ENCODE measurements at places on chromosomes 3 and 15.

DNA sequence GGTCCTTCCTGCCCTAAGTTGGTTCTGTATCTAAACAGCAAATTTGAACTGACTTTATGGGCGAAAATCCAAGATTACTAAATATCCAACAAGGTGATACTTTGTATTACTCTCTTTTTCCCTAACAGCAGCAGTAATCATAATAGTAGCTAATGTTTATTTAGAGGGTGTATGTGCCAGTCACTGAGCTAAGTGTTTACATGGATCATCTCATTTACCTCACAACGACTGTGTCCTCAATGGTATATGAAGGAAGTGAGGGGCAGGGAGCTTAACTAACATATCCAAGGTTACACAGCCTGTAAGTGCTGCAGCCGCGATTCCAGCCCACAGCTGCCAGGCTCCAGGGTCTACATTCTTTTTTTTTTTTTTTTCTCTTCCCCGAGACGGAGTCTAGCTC, 10.3 kb upstream of the LRRC34 start:
- DNase-seq: no peak

DNA sequence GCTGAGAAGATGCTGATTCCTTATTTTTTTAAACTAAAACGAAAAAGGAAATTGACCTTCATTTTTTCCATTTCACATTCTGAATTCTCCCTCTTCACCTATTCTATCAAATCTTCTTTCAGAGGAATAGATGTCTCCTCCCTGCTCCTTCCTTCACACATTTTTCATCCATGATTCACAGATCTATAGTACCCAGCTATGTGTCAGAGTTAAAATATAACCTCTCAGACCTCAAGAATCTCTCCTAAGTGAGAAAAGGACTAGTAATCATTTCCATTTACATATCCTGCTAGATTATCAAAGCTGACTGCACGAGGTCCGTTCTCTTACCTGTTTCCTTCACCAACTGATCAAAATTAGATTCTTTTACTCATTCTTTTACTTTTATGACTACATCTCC, 1297.6 kb upstream of the ALCAM start:
- no peak for DNase-seq

GRCh38 chr15:82133251-82133650, 87.4 kb upstream of the MEX3B start:
- DNase-seq: no peak

- DNase-seq: no peak
Observed at GRCh38 chr3:54556630-54557029, 371.2 kb downstream of the LRTM1 start.

DNA sequence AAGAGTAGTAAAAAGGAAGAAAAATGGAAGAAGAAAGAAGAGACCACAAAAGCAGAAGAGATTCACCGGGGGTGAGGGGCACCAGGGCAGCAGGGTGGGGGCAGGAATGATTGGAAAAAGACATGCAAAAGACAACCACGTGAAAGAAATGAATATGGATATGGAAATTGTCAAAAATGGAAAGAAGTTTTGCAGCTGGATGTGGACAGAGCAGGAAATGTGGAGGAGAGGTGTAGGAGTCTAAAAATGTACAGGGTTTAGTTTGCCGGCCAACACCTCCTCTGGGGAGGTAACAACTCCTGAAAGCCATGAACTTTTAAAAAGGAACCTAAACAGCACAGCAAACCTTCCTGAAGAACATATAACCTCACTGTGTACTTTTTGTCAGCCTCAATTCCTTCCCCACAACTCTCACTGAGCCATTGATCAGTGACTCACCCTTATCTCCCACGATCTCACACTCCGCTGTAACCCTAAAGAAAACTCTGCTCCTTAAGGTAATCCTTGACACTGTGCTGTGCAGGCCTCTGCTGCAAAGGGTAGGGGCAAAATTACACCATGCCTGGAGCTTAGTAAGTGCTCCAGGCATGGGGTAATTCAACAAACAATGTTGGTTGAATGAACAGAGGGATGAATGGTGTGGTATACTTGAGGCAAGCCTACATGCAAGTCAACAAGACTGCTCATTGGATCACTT, 100.2 kb upstream of the BOC start:
- no peak for DNase-seq

GRCh38 chr3:45786801-45787495, 9.4 kb downstream of the SLC6A20 start:
- DNase-seq: no peak

DNA sequence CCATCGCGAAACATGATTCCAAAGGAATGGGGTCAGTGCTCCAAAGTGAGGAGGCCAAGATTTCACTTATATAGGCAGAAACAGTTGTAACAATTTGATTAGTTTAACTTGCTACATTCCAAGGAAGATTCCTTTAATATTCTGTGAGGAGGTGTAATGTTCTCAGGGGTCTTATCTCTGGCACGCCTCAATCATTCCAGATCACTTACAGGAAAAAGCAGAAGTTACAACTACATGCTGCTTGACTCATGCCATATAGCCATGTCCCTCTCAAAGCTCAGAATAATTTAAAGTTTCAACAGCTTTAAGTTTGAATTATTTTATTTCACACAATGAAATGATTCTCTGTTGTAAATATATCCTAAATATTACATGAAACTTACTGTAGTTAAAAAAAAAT, 3.5 kb upstream of the FYTTD1 start:
- DNase-seq: no peak

GRCh38 chr3:136733317-136733833, 18.8 kb downstream of the STAG1 start:
- no peak for DNase-seq

DNA sequence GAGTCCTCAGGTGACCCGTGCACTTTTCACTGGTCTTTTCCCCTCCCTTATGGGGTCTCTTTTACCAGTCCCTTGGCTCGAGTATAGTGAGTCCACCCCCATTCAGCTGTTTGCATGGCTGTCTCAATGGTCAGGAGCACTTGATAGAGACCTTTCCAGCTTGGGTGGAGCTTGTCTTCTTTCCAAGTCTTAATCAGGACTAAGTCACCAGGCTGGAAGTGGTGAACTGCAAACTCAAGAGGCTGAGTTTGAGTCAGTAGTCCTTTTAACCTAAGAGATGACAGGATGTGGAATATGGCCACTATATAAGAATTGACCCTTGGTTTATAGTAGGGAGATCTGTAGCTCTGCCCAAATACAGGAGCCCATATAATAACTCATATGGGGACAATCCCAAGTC, 279.7 kb downstream of the PYDC2 start:
- DNase-seq: no peak

DNA sequence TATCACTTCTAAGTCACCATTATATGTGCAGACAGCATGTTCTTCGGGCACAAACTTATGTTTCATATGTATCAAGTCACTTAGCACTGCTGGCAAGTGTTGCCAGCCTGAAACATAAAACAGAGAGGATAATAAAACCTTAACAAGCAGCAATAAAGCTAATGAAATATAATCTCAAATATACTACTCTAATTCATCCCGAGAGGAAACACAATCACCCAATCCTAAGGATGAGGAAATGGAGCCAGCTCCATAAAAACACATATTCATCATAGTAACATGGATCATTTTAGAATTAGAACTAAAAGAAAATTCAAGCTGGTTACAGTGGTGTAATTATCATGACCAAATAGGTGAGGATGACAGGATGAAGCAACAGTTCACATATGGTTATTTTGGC, 1072.7 kb downstream of the EPHA3 start:
- DNase-seq: no peak

DNA sequence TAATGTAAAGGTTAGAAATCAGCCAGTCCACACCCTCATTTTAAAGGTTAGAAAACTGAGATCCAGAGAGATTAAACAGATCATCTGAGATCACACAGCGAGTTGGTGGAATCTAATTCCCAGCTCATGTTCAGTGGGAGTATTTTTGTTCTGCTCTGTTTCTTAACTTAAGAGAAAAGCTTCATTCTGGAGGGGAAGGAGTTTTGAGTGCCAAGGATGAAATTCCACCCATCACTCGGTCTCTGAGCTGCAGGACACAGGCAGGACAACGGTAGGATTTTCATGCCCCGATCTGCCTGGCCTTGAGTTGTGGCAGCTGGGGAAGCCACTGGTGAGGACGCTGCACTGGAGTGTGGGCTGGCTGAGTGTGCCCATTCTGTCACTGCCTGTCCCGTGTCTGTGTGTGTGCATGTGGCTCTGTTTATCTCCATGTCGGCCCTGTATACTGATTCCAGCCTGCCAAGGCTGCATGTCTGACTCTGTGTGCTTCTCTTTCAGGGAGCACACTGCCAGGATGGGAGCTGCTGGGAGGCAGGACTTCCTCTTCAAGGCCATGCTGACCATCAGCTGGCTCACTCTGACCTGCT, 94.3 kb downstream of the CEMIP start:
- DNase-seq: no peak

DNA sequence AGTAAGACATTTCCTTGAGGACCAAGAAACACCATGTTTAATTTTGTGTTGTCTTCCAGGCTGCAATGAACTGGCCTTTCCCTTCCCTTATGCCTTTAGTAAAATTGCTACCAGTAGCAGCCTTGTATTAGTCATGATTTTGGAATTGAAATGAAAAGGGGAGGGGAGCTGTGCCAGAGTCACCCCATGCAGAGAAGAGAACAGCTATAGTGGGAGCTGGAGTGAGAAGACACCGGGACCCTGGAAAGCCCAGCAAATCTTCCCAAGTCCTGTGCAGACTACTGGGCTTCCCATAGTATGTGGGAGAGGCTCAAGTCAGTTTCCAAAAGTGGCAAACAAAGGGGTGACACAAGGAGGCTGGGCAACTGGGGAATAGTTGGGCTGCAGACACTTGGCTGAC, 178.5 kb downstream of the NR1D2 start:
- no peak for DNase-seq

- DNase-seq: no peak
Observed at GRCh38 chr15:95267481-95267880, 1036.1 kb downstream of the MCTP2 start.

GRCh38 chr3:37505415-37505814, 331.0 kb upstream of the LRRFIP2 start:
- DNase-seq: no peak

DNA sequence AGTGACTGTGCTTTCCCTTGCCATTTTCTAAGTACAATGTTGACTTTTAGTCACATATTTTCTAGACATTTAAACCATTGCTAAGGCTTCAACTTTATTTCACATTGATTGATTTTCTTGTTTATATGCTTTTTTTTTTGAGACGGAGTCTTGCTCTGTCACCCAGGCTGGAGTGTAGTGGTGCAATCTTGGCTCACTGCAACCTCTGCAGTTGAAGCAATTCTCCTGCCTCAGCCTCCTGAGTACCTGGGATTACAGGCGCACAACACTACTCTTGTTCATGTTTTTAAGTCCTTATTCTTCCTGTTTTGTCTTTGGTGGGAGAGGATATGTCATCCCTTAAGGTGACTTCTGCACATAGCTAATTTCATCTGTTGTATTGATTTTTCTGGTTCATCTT, 74.9 kb upstream of the LRRFIP2 start:
- no peak for DNase-seq

DNA sequence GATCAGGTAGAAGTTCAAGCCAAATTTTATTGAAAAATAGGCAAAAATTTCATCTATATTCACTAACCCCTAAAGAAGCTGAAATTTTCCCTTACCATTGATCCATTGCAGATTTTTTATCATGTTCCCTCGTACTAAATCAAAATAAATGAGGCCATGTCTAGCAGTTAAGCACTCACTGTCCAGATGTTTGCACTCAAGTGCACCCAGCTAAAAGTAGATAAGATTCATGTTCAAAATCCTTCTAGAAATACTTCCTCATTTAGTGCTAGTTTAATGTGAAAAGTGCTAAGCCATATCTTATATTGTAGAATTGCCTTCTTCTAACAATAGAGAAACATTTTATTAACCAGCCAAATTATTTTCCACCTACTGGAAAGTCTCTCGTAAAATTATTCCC, 164.7 kb upstream of the UBE2E2 start:
- DNase-seq: no peak

DNA sequence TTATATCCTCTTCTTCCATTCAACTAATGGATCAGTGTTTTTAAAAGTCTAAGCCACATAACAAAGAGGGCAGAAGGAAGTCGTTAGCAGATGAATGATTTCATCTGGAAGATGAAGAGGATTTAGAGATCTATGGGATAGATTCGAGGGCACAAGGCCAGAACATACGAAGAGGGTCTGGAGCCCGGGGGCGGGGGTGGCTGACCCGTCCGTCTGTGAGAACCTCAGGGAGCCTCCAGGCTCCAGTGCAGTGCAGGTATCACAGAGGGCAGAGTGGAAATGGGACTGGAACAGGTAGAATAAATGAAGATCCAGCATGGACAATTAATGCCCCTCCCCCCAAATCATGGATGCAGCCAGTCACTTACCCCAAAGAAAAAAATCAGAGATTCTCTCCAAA, 1.5 kb upstream of the GOLGA8B start:
- no peak for DNase-seq

DNA sequence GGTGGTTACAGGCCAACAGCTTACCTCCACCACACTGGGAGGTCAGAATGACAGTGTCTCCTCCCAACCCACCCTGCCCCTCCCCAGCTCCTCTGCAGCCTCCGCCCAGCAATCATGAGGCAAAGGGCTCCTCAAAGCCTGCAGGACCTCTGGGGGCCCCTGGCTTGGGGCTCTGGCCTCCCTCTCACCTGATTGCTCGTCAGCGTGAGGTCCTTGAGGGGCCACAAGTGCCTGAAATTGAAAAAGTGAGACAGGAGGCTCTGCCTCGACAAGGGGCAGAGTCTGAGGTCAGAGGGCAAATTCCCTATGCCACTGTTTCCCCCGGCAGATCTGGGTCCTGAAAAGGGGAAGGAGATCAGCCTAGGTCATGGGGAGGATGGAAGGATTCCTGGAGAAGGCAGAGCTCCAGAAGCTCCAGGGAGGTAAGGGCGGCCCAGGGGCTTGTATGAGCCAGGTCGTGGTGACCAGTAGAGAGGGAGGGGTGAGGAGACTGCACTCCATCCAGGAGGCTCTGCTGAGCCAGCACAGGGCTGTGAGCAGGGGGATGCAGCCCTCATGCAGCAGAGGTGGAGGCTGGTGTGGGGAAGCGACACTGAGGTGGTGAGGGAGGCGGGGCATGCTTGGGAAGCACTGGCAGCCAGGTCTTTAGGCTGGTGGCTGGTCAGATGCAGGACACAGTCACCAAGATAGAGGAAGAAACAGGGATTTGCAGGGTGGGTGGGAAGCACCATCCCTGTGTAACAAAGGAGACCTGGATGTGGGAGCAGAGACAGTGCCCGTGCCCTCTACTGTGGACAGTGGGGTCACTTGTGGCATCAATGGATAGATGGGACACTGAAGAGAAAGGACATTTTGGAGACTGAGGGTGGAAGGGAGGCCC, 20.1 kb downstream of the ALS2CL start:
- no peak for DNase-seq

DNA sequence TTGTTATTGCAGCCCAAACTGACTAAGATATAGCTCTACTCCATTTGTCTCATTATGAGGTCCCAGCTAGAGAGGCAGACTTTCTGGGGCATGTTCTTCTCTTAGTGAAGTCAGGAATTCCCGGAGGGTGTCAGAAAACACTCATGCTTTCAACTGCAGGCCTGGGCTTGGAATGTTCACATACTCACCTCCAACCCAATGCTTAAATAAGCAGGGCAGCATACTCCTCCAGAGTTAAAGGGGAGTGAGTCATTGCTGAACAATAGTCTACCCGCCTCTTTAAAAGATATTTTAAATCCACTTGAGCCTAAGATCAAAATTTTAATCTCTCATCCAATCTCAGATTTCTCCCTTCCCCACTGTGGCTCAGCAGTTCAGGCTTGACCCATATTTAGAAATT, 167.8 kb upstream of the DPH6 start:
- no peak for DNase-seq
